Astrocyte (in vitro differentiated cells and primary cell): ENCODE measurements at places on chromosomes 16 and 17. TPM values are rescaled to one million over a fixed set of nuclear protein-coding genes. Genes with fewer than 3 reads are reported as not detected.
A peak's percentile ranks its signal among the peaks of the same experiment; 100 is the strongest.

DNA sequence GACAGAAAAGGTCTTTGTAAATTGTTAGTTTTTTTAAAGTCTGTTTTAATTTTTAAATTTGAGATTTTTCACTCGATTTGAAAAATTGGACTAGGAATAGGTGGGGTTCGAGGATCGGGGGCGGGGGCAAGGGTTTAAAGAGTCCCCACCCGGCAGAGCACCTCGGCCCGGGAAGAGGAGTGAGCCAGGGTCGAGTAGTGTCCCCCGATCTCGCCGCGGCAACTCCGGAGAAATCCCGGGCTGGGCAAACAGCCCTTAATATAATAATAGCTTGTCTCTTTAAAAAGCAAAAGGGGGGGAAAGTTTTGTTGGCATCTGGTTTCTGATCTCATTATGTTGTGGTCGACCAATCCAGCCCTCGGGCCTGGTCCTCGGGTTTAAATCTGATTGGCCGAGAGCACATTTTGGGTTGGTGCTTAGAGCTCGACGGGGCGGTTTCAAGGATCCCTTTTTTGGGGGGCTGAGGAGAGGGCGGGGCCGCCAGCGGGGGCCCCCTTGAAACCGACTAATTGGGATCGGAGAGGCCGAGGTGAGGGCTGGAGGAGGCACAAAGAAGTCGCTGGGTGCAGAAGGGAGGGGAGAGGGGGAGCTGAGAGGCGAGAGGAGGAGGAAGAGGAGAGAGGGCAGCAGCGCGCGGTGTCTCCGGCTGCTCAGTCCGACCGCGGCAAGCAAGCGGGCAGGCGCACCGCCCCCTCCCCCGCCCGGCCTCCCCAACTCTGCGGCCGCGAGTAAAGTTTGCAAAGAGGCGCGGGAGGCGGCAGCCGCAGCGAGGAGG is at the start of gene FZD2:
FZD2 (plus strand) TSS at position 653 of the 775 bp plus-strand sequence. CDS start 205 bp downstream, outside the sequence.
- DNase-seq, result peak; percentile 97

- no peak for DNase-seq
Observed at GRCh38 chr16:20952139-20952920, 51.8 kb downstream of the LYRM1 start.

- DNase-seq, result no peak
Observed at GRCh38 chr16:81973737-81974136, 37.5 kb downstream of the SDR42E1 start.

NPIPA7 gene
- total RNA-seq, result 7.5 and 8.0 TPM in 2 replicates
